Fibroblast of the conjunctiva (primary cell): ENCODE measurements at places on chromosomes 5 and 9.

DNA sequence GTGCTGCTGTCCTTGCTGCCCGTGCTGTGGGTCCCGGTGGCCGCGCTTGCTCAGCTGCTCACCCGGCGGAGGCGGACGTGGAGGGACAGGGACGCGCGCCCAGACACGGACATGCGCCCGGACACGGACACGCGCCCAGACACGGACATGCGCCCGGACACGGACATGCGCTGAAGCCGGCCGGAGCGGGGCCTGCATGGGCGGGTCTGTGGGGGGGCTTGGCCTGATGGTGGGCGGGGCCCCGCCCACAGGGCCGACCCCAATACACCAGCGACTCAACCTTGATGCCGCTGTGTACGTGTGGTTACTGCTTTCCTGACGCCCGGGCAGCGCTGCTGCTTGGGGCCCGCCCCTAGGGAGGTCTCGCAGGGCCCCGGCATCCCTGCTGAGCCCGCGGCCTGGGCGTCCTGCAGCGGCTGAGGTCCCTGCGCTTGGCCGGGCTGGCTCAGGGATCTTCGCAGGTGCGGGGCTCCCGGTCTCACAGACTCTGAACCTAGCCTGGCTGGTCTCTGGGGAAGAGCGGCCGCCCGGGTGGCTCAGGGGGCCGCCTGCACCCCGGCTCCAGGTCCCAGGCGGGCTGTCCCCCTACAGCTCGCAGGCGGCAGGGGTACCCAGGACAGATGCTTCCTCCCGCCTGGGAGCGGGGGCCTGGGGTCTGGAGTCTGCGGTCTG is 20.9 kb downstream of the SLC6A18 start:
- DNase-seq = no peak

GRCh38 chr9:38333047-38333446 is 59.5 kb upstream of the ALDH1B1 start:
- no peak for DNase-seq

DNA sequence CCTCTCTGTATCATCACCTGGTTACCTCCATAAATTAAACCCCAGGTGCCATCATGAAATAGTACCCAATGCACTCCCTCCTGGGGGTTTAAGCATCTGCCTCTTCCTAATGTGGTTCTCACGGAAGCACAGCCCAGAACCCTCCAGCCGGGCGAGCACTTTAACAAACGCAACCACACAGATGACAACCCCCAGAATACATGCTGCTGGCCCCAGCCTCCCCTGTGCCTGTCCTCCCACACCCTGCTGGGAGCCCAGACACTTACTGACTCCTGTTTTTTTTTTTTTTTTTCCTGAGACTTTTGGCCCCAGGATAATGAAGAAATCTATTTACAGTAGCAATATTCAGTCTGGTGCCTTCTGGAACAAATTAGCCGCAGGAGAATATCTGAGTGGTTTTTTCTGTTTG is 50.0 kb upstream of the COL5A1 start:
- no peak for DNase-seq

DNA sequence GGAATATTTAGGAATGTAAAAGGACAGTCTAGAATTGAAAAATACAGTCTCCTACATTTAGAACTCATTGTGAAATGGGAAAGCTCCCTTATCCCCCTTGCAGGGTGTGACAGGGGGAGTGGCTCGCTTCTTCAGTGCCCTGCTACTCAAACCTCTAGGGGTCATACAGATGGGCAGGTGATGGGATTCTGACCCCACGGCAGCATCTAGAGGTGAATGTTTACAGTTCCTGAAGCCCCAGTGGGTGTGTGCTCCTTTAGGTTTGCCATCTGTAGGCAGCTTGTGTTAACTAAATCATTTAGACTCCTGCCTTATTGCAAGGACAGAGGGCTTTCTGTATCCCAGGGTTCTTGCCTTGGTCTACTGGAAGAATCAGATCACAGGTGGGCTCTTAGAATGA is 271.0 kb upstream of the MPDZ start:
- no peak for DNase-seq

GRCh38 chr9:23153058-23153457 is 673.0 kb downstream of the ELAVL2 start:
- DNase-seq = no peak

- peak; percentile 23 for DNase-seq
Observed at GRCh38 chr5:9265441-9266287, 280.2 kb downstream of the SEMA5A start.

- no peak for DNase-seq
Observed at GRCh38 chr9:135480071-135480939, 723 bp downstream of the PPP1R26 start.

DNA sequence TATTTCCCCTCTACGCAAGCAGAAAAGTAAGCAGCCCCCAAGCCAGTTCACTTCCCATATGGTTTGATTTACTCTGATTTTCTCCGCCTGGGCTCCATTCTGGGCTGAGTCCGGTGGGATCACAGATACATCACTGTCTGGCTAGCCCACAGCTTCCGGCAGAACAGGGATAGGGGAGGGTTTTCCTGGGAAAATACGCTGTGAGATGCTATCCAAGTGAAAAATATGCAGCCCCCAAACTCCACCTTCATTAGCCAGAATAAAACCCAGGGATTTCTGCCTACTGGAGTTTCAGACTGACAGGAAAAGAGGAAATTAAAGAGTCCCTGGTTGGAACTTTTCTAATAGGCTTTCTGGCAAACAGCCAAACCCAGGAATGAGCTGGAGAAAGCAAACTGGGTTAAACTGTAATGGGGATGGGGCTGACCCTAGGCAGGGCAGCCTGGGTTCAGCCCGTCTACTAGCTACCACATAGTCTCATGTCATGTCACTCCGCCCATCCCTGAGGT is 16.9 kb upstream of the NIPAL4 start:
- DNase-seq = no peak

DNA sequence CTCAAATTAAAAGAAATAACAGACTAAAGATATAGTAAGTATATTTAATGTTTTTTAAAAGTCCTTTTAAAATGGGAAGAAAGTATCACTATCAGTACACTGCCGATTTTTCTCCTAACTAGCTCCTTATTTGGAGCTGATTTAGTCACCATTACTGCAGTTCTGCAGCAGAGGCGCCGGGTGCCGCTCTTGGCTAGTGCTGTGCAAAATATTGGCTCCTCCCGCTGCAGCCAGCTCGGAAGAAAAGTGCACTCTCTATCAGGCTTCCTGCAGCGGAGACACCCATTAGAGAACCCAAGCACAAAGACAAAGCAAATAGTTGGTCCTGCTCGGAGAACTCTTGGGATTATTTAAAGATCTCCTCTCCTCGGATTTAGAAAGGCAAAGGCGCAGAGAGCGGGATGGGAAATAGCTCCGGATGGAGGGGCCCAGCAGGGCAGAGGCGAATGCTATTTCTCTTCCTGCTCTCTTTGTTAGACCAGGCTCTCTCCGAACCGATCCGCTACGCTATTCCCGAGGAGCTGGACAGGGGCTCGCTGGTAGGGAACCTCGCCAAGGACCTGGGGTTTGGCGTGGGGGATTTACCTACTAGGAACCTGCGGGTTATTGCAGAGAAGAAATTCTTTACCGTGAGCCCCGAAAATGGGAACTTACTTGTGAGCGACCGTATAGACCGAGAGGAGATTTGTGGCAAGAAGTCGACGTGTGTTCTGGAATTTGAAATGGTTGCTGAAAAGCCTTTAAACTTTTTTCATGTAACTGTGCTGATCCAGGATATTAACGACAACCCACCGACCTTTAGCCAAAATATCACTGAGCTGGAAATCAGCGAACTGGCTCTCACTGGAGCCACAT is at the start of gene PCDHGB3:
PCDHGB3 (plus strand) TSS at position 249 of the 855 bp plus-strand sequence; CDS start at position 402, 153 bp downstream.
- DNase-seq = no peak

DNA sequence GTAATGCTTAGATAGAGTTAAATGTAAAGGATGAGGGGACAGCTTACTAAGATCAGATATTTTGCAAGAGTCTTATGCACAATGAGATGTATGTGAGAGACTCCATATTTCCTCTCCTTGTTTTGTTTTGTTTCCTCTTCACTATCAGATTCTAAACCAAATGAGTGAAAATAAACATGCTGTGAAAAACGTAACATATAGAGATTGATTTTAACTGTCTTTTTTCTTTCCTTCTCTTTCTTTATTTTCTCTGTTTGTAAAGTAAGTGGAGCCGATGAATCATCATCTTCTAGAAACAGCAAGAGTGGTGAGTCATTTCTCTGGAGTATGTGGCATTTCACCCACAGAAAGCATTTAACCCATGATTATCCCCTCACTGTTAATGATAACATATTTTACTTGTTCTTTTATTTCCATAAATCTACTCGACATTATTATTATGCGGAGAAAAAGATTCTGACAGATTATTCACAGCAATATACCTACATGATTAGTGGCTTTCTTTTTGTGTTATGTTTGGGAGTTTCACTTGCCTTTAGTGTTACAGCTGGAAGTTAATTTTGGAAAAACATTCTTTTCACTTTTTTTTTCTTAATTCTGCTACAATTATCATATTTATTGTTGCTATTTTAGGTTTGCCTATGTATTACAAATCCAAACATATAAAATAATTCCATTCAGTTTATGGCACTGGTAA is 2.1 kb upstream of the ANXA1 start:
- DNase-seq = peak; percentile 79

GRCh38 chr9:26579056-26579455 is 313.5 kb downstream of the CAAP1 start:
- DNase-seq = no peak

DNA sequence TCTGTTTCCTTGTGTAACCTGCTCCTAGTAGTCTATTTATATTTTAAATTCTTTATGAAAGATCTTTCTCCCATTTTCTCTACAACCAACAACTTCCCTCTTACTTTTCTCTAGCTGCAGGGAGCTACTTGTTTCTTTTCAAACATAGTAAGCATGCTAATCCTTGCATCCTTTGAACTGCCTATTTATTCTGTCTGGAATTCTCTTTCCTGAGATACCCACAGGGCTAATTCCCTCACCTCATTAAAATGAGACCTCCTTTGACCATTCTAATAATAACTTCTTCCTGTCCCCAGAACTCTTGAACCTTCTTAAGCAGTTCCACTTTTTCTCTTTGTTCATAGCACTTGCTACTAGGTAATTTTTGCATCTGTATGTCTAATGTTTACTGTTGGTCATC is 620.6 kb upstream of the CDH18 start:
- DNase-seq = no peak

DNA sequence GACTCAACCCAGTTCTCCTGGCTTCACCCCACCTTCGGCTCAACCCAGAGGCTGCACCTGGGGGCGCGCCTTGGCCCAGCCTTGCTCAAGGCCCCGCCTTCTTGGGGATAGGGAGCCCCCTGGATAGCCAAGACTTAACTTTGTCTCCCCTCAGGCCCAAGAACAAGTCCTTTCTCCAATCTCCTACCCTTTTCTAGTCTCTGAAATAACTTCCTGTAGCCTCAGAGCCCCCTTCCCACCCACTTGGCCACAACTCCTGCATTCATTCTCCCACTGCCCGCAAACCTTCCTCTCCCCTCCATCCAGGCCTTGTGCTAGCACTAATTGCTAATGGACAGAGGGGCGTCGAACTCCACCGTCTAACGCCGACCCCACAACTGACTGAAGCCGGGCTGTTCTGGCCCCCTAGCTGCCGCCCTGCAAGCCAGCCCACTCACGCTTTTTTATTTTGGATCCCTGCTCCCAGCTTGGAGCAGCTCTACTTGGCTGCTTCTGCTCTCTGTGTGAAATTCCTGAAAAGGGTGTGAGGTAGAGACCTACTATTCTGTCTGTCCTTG is 579 bp upstream of the ASTN2 start:
- DNase-seq = no peak

DNA sequence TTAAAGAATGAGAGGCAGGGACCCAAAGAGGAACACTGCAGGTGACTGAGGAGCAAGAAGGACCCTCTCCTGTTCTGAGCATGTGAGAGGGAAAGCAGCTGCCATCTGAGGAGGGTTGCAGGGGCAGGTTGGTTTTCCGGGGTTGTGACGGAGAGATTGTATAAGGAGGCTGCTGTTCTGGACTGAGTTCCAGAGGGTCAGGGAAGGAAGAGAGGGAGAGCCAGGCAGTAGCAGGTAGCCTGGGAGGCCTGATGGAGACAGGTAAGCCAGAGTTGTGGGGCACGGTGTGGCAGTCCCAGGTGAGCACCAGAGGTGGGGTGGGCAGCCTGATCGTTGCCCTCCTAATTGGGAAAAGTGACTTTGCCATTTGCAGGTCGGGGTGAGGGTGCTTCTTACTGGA is 9.8 kb downstream of the CCT5 start:
- no peak for DNase-seq

- DNase-seq = no peak
Observed at GRCh38 chr9:114721491-114722079, 39.6 kb upstream of the TEX48 start.

GRCh38 chr5:73183481-73183891 is 10.5 kb downstream of the TMEM174 start:
- DNase-seq = no peak

DNA sequence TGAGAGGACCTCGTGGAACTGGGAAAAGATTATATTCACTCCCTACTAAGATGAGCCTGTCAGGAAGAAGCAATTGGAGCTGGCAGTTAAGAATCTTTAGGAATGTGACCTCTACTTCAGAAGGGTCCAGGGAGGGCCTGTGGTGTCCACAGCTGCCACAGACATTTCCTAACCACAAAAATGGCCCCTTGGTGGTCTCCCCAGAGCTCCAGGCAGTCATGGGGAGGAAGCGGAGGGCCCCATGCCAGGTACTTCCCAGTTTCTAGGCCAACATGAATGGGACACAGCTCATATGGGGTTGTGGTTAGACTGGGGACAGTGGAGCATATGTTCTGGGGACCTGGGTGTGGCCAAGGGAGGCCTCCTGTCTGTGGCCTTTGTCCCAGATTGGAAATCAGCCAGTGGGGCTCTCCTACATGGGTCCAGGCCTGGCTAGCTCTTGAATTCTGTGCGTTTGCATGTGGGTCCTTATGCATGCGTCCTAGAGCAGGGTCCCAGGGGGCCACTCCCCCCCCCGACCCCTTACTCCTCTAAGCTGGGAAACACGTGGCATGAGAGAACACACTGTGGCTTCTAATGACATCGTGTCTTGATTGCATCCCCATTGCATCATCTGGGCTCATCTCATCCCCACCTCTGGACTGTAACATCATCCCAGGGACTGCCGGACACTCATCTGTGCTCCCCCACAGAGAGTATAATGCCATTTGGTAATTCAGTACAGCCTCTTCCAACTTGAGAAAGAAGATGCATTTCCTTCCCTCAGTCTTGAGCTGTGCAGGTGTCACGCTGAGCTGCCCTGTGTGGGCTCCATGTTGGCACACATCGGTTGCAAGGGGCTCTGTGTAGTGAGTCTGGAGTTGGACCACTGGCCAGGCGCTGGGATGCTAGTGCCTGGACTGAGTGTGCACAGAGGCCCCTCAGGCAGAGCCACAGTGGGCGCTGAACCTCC is 31.3 kb downstream of the IRF1 start:
- DNase-seq = peak; percentile 93

DNA sequence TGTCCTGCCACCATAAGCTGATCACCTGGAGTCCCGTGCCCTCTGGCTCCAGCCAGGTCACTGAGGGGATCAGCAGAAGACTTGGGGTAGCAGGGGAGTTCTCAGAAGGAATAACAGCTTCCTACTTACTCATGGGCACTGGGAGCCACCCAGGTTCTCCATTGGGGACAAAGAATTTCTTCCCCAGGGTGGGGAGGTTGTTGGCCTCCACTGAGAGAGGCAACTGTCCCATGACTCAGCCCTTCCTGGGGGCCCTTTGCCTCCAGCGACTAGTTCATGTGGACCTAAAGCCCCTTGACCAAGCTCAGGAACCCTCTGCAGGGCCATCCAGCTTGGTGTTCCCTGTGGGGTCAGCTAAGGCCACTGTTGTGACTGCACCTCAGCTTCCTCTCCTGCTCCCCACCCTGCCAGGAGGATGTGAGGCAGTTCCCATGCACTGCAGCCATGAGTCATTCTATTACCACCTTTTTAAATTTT is 175.0 kb downstream of the AUH start:
- DNase-seq = no peak

GRCh38 chr9:72930828-72931227 is 22.0 kb downstream of the ALDH1A1 start:
- no peak for DNase-seq

- DNase-seq = no peak
Observed at GRCh38 chr5:173793648-173794548, 94.3 kb upstream of the CPEB4 start.
